ENCODE measurements at places on chromosomes 1 and 21.

DNA sequence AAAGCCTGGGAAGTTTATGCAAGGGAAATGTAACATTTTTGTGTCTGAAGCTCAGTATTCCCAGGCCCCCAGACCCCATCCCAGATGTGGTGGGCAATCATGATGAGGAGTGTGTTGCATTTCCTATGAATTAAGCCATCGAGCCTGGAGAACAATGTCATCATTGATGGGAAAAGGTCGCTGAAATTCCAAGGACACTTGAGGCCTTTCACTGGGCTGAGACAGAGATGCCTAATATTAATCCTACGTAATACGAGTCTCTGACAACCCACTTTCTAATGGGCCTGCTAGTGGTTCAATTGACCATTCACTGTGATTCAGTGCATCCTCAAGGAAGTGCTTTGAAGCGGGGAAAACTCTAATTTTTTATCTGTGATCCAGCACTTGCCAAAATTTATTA, 291.6 kb downstream of the PLPP3 start:
- no peak for DNase-seq

DNA sequence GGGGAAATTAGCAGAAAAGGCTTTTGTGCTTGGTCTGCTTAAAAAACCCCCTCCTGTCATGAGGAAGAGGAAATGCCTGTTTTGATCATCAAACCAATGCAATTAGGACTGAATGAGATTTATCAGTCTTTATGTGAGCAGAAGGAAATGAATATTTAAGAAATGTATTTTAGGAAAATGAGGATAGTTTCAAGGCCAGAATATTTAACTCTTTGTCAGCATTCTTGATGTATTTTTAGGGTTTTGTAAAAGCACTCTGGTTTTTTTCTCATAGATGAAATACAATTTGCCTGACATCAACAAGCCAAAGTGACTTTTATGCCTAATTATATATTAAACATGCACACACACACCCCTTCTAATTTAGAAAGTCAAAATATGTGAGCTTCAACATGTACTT, 213.8 kb downstream of the GRIK1 start:
- DNase-seq, result no peak

DNA sequence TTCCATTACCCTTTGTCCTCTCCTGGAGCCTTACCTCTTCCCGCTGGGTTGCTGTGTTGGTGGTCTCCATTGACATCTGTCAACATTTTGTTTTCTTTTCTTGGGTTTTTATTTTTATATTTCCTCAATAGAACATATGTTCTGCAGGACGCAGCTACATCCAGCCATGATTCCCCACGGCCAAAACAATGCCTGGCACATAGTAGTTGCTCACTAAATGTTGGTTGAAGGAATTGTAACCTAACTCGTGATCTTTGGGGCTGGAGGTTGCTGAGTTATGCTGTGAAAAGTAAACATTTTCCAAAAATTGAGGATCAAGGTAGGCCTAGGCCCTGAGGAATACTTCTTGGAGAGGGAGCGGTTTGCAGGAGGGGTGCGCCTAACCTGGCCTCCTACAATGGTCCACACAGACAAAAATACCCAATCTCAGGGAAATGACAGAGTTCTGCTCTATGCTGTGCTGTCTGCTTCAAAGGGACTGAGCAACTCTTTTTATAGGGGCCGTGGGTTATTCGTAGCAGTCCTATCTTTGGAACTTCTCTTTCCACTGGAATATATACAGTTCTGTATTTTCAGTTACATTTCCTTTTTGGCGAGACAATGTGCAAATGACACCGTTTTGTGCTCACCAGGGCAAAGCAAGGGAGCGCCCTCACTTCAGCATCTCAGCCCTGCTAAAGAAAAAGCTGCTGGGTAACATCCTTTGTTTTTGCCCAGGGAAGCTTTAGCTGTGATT, 1.4 kb downstream of the PDPN start:
- DNase-seq, result no peak

DNA sequence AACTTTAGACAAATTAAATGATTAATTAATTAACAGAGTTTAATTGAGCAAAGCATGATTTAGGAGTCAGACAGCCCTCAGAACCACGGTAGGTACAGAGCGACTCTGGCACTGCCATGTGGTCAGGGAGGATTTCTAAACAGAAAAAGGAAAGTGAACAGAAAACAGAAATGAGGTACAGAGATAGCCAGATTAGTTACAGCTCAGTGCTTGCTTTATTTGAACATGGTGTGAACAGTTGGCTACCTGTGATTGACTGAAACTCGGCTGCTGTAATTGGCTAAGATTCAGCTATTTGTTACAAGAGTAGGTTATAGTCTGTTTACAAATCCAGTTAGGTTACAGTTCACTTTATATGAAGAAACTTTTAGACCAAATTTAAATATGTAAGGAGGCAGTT, 163.0 kb upstream of the TNR start:
- no peak for DNase-seq

- no peak for DNase-seq
Observed at GRCh38 chr1:163063143-163063542, 6.0 kb upstream of the RGS4 start.

DNA sequence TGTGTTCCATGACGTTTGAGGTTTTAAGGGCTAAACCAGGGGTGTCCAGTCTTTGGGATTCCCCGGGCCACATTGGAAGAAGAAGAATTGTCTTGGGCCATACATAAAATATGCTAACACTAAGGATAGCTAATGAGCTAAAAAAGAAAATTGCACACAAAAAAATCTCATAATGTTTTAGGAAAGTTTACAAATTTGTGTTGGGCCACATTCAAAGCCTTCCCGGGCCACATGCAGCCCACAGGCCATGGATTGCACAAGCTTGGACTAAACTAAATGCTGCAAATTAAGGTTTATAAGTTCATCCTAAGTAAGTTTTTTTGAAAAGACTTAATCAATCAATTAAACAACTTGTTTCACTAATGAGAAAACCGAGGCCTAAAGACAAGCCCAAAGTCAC, 21.9 kb downstream of the NIBAN1 start:
- no peak for DNase-seq

DNA sequence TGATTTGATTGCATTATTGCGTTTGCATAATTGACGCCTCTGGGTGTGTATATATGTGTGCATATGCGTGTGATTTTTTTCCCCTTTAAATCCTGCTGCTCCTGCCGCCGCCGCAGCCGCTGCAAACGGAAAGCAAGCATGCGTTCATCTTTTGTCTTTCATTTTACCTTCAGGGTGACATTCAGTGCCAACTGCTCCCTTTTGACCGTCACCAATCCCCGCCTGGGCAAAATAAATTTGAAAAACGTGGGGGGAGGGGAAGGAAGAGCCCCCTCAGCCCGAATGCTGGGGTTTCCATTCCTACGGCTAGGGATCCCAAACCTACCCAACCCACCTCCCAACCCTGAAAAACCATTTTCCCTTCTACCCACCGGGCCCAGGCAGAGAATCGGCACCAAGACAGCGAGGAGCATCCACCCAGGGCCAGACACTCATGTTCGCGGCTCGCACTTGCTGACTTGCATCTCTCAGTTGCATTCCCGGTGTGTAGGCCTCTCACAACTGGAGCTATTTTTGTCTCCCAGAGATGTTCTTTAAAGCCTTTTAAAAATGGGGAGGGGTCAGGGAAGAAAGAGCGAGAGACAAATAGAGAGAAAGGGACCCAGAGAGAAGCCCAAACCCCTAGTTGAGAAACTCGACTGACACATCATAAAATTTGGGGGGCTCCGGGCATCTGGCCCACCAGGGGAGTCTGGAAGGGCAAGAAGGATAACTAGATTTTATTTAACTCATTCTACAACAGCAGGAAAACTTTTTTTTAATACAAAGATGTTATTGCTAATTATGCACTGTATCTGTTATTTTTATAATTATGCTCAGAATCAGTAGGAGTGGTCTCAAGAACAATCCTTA, 367.1 kb upstream of the ESRRG start:
- DNase-seq, result no peak

DNA sequence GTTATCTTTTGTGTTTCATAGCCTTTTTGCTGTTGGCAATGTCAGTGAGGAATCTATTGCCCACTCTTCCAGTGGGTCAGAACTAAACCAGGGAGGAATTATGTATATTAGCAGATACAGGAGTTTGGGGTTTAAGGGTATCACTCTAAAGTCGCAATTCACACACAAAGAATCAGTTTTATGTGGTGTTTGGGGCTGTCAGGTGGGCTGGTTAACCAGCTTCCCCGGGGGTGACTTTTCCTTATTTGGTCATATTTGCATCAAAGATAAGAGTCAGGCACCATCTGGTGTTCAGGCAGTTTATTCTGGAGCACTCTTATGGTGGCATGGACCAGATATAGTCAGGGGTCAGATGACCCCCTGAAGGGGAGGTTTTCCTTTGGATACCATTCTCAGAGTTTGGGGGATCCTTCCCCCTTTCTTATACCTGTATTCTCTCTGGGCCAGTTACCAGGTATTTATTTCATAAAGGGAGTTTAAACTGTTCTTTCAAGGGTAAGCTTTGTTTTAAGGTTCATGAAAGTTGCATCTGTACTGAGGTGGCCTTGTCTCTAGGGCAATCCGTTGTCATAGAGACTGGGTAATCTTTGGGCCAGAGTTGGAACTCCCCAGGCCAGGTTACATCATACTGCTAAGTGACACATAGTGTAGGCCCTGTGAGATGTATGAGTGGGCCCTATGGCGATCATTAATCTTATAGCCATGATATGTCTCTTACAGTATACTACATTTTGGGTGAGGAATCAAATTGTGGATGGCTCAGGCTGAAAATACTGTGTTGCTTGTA, 148.2 kb downstream of the RWDD3 start:
- no peak for DNase-seq

DNA sequence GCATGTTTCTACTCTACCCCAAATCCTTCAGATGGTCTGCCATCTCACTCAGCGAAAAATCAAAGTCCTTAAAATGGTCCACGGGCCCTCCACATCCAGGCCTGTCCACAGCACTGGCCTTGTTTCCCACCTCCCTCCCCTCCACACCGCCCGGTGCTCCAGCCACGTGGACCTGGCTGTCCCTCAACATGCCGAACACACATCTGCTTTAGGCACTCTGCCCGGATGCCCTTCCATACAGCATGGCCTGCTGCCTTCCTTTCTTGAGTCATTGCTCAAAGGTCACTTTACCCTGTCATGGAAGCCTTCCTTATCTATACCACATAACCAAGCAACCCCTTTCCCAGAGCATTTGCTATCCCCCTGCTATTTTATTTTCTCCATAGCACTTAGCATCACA, 143.0 kb downstream of the DNM3 start:
- no peak for DNase-seq

DNA sequence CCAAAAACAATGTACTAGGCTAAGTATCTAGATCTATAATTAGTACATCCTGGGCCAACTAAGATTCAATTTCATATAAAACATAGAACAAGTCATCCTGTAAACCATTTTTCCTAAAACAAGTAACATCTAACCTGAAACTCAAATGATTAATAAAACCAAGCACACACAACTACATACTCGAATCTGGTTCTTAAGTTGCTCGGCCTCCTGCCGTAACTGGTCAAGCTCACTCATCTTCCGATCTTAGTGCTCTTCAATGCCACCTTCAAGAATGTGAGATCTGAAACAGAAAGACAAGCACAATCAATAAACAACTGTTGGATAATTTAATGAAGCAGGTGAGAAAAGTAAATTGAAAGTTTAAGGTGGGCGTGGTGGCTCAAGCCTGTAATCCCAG, 46.9 kb upstream of the NADK start:
- peak; percentile 58 for DNase-seq

DNA sequence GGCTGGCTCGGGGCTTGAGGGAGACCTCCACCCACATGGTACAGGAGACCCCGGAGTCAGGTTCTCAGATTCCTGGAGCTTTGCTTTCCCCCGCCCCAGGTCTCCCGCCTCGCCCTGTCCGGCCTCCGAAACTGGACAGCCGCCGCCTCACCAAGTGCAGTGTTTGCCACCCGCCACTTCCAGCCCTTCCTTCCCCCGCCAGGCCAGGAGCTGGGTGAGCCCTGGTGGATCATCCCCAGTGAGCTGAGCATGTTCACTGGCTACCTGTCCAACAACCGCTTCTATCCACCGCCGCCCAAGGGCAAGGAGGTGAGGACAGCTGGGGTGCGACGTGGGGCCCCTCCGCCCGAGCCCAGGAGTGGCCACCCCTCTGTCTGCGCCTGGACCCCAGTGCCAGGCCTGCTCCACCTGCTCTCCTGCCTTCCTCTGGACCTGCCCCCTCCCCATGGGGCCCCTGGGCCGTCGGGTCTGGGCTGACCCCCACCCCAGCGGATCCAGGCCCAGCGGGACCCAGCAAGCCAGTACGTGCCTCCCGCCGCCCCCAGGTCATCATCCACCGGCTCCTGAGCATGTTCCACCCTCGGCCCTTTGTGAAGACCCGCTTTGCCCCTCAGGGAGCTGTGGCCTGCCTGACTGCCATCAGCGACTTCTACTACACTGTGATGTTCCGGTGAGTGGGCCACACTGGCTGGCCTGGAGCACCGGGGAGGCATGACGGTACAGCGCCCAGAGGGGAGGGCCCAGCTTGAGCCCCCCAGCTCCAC, 8.7 kb downstream of the SELENON start:
- DNase-seq, result no peak

DNA sequence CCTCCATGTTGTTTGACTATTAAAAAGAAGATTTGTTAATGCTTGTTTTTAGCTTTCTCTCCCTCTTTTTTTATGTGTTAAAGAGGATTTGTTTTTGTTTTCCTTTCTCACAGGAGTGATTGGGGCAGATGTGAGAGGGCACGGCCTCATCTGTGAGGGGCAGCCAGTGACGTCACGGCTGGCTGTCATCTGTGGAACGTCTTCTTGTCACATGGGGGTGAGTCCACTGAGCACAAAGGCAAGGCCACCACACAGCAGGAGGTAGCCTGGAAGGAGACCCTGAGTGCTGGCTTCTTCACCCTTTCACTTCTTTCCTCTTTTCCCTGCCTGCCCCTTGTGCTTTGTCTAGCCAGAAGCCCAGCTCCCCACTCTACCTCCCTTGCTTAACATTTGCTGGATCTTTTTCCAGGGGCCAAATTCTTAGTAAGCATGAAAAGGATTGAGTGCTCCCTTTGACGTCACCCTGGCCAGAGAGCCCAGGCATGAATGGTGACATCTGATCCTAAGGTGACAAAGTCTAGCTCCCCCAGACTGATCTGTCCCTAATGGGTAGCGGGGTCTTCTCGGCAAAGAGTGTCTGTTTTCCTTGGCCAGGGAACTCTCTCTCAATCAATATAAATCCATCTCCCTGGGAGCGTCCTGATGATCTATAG, 257.2 kb downstream of the FGGY start:
- no peak for DNase-seq

DNA sequence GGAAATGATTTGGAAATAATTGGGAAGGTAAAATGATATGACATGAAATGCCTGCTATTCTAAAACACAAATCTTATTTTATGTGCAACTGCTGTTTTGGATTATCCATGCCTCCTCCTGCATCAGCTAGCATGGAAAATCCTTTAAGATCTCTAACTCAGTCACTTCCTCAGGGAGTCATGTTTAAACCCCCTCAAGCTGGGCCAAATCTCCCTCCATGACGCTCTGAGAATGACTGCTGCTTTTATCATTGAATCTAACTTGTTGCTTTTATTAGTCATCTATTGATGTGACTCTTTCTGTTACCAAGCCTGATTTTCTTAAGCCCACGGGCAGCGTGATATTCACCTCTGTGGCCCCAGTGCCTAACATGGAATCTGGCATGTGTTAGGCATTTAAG, 324.8 kb downstream of the DISC1 start:
- no peak for DNase-seq

GRCh38 chr1:221302357-221302756, 423.1 kb downstream of the HLX start:
- no peak for DNase-seq
